DMS79 treated with DMSO at 0.1 percent for 48 hours (cell line): ENCODE measurements at places on chromosomes 2 and 18.

DNA sequence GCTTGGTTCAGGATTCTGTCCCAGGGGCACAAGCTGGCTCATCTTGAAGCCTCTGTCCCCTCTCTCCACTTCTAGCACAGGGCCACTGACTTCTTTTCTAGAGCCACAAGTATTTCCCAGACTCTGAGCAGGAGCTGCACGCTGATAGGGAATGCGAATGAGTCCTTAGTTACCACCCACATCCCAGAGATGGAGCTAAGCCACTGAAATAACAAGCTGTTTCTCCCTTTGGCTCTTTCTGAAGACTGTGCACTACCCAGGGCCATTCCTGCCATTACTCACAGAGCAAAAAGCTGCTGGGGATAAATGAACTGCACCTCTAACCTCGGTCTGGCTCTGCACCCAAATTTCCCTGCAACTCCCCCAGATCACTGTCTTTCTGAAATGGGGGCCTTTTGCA is 70.6 kb downstream of the TSN start:
- no peak for DNase-seq

DNA sequence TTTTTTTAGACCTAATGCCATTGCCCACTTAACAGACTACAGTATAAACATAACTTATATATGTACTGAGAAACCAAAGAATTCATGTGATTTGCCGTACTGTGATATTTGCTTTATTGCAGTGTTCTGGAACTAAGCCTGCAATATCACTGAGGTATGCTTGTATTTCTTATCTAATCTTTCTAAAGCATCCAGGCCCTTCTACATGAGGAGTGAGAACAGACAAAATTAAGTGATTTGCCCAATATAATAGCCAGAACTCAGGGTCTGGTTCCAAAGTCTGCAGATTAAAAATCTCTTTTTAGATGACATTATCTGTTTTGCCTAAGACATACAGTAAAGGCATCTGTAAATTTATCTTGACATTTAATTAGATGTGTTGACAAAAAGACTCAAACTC is 41.9 kb downstream of the BMPR2 start:
- DNase-seq, result no peak

DNA sequence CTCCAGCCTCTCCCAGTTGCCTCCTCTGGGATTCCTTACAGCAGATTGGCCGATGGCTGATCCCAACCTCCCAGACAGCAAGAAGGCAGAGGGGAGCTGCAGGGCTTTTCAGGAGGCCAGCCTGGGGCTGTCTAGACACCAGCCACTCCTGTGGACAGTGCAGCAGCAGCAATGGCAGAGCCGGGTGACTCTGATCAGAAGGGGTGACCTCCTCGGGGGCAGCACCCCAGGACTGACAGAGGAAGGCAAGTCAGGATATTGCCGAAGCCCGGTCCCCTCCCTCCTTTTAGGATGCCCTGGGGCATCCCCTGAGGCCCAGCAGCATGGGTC is 84.5 kb downstream of the INHBB start:
- no peak for DNase-seq

DNA sequence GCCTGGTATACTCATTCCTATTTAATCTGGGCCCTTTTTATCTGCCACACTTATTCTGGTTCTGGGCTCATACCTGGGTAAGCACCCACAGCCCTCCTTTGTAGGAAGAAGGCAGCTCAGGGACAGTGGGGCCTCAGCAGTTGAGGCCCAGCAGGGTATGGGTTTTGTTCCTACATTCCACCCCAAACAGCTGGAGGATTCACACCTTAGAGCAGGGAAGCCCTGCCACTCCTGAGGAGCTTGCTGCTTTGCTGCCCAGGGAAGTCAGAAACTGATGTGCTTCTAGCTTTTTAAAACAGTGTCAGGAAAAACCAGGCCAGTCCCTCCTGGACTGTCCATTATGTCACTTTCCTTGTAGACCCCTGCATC is 1.2 kb upstream of the LBX2 start:
- DNase-seq, result no peak

- no peak for DNase-seq
Observed at GRCh38 chr2:11802782-11803191, 56.4 kb downstream of the LPIN1 start.

DNA sequence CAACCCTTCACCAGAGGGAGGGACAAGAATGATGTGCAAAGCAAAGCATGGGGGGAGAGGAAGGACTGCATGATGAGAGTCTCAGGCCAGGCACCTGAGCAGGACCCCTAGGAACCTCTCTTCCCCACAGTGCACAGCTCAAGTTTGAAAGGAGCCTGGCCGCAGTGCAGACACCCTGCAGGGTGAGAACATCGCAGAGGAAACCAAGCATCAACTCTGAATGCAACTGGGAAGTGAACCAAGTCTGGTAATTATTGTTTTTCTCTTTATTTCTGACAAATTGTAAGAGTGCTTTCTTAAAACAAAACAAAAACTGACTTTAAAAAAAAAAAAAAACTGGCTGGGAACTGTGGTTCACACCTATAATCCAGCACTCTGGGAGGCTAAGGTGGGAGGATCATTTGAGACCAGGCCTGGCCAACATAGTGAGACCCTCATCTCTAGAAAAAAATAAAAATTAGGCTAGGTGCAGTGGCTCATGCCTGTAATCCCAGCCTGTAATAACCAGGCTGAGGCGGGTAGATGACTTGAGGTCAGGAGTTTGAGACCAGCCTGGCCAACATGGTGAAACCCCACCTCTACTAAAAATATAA is 15.3 kb downstream of the NPC1 start:
- DNase-seq, result no peak
